ENCODE measurements at places on chromosomes 4 and X. TPM values are rescaled to one million over a fixed set of nuclear protein-coding genes. Genes with fewer than 3 reads are reported as not detected.

Gene EFNB1
- 2.3 TPM for total RNA-seq

GRCh38 chrX:40022421-40022820 lies 75.3 kb downstream of the BCOR start:
- DNase-seq, result no peak

- DNase-seq, result no peak
These were observed 93.2 kb downstream of the ARSF start for GRCh38 chrX:3134316-3134945.

Gene PABPC5
- not detected for total RNA-seq

Gene ZAR1
- not detected for total RNA-seq

GRCh38 chr4:95268819-95269565 lies 279.8 kb downstream of the UNC5C start:
- no peak for DNase-seq

DNA sequence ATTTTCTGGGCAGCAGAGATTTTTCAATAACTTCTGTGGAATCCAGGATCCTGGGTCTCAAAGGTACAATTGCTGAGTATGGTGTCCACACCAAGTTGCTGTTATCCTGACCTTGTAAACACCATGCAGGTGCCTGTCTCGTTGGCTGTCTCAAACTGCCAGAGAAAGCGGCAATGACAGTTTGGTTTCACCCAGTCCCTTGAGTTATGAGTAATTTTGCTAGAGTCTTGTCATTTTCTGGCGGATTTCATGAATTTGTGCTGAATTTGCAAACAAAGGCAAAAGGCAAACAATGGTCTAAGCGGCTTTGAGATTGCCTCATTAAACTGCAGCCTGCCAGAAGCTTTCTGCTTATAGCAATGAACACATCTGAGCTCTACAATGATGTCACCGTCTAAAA lies 847.9 kb downstream of the RAB28 start:
- no peak for DNase-seq

- no peak for DNase-seq
These were observed 28.9 kb downstream of the SLC25A5 start for GRCh38 chrX:119497185-119497584.

- no peak for DNase-seq
These were observed 16.9 kb upstream of the OCIAD1 start for GRCh38 chr4:48813964-48814363.

DNA sequence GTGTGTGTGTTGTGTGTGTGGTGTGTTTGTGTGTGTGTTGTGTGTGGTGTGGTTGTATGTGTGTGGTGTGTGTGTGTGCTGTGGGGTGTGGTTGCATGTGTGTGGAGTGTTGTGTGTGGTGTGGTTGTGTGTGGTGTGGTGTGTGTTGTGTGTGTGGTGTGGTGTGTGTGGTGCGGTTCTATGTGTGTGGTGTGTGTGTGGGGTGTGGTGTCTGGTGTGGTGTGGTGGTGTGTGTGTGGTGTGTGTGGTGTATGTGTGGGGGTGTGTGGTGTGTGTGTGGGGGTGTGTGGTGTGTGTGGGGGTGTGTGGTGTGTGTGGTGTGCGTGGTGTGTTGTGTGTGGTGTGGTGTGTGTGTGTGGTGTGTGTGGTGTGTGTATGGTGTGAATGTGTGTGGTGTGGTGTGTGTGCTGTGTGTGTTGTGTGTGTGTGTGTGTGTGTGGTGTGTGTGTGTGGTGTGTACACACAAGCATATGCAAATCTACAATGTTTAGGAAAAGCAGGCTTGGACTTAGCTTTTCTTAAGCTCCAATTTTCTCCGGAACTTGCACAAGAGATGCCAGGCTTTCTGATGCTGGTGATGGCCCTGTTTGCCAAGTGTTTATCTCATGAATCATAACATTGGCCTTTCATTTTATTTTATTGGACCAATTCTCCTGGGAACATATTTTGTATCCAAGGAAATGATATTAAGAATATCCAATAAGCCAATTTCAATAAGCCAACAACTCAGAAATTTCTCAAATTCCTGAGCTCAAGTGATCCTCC lies 148.7 kb downstream of the SPATA18 start:
- DNase-seq, result no peak

Gene SLC6A14
- total RNA-seq, result not detected

Gene MID1IP1
- 28.8 TPM for total RNA-seq

DNA sequence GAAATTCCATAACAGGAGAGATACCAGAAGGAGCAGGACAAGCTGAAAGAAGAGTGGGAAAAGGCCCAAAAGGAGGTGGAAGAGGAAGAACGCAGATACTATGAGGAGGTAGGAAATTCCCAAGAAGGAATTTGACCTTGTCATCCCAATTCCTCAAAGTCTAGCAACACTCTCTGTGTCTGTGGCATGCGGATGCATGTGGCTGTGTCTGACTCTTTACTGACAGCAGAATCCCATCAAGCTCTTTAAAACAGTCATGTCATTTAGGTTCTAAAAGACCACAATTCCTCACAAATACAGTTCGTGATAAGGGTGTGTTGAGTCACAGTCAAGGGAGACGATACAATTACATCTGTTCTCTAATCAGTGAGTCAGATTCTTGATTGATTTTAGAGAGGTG lies 68.5 kb downstream of the PHOX2B start:
- DNase-seq, result no peak
